ENCODE measurements at places on chromosomes 5 and 9.
A peak's percentile ranks its signal among the peaks of the same experiment; 100 is the strongest.

- DNase-seq: no peak
Measured at GRCh38 chr9:107739601-107740082, 250.1 kb upstream of the KLF4 start.

DNA sequence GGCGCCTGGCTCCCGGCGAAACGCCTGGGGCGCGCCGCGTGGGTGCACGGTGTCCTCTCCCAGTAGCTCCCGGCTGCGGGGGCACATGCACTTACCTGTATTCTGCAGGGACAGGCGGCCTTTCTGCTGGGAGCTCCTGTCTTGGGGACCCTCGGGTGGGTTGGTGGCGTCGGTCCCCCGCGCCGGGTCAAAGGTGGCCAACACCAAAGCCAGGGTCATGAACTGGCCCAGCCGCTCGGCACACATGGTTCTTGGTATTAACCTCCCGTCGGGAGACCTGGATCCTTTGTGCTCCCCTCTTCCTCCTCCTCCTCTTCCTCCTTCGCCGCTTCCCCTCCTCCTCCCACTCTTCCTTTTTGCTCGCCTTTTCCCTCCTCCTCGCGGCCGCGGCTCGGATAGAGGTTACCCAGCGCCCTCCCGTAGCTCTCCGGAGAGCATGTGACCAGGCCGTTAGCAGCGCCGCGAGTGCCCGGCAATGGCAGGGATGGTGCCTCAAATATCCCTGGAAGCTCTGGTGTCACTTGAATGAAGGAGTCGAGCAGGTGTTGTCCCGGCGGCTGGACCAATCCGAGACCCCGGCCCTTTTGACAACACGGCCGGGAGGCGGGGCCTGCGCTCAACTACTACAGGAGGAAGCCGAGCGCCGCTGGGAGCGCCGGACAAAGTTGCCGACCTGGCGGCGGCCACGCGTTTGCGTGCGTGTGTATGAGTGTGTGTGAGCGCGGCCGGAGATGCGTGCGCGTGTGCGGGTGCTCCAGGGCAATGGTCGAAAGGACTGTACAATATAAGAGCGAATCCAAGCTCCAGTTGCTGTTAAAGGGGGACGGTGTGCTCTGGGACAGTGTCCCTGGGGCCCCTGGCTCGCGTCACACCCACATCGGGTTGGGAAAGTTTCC, at the start of gene STC2:
STC2 (minus strand) TSS at position 467 of the 896 bp plus-strand sequence; CDS start at position 246, 221 bp downstream.
- no peak for DNase-seq

DNA sequence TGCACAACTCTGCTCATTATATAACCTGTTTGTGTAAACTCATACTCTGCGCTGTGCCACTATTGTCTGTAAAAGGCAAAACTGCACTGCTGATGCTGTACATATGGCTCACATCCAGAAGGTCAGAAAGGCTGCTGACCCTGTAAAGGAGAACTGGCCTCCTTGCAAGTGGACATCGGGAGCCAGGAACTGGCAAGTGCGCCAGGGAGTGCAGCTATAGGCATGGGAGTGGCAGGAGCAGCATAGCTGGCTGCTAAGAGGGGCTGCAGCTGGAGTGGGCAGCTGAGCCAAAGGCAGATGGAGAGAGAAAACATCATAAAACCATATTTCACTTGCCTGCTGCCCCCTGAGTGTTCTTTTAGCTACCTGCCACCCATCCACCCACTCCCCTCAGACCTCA, 2183.4 kb upstream of the ACO1 start:
- no peak for DNase-seq

GRCh38 chr5:160271396-160271795, 41.0 kb downstream of the CCNJL start:
- DNase-seq: no peak

DNA sequence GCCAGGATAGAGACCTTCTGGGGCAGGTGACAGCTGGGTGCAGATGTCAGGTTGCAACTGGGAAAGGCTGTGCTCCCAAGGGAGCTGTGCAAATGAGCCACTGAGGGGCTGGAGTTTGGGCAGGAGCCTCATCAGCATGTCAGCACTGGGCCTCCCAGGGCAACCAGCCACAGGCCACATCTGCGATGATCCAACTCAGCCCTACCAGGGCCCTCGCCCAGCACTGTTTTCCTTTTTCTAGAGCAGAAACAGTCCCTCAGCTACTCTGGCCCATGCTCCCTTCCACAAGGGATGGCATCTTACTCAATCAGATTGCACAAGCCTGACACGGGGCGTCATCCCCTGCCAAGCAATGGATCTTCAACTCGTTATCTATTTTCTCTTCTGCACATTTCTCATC, 24.8 kb downstream of the NIPAL4 start:
- DNase-seq: no peak

- no peak for DNase-seq
Measured at GRCh38 chr9:89606624-89607311, 2.0 kb downstream of the GADD45G start.

GRCh38 chr9:134427153-134427782, 101.0 kb downstream of the RXRA start:
- DNase-seq: no peak

GRCh38 chr5:148798786-148799185, 27.6 kb upstream of the ADRB2 start:
- DNase-seq: no peak

GRCh38 chr9:70229579-70229978, 29.2 kb upstream of the SMC5 start:
- peak; percentile 53 for DNase-seq

- no peak for DNase-seq
Measured at GRCh38 chr5:74935752-74936091, 69.5 kb upstream of the FAM169A start.

DNA sequence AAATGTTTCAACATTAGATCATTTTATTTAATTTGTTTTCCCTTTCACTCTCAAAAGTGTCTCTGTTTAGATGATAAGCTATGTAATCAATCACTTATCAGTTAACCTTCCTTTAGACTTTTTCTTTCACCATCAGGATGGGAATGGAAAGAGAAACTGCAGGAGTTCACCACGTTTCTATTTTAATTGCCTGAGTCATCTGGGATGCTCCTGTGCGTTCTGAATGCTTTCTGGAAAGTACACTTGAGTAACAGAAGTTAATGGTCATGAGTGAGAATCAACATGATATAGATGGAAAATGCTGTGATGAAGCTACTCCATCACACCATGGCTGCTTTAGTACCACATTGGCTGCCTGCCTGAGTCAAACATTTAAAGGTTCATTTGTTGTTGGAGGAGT, 783.3 kb upstream of the CDH9 start:
- DNase-seq: no peak

- DNase-seq: peak; percentile 36
Measured at GRCh38 chr5:42583322-42583721, 160.1 kb downstream of the GHR start.

GRCh38 chr5:16179936-16180788, 571 bp upstream of the MARCHF11 start:
- DNase-seq: no peak

- no peak for DNase-seq
Measured at GRCh38 chr5:82772281-82772680, 304.9 kb downstream of the TMEM167A start.

- no peak for DNase-seq
Measured at GRCh38 chr5:139460455-139460854, 2.1 kb downstream of the ECSCR start.

DNA sequence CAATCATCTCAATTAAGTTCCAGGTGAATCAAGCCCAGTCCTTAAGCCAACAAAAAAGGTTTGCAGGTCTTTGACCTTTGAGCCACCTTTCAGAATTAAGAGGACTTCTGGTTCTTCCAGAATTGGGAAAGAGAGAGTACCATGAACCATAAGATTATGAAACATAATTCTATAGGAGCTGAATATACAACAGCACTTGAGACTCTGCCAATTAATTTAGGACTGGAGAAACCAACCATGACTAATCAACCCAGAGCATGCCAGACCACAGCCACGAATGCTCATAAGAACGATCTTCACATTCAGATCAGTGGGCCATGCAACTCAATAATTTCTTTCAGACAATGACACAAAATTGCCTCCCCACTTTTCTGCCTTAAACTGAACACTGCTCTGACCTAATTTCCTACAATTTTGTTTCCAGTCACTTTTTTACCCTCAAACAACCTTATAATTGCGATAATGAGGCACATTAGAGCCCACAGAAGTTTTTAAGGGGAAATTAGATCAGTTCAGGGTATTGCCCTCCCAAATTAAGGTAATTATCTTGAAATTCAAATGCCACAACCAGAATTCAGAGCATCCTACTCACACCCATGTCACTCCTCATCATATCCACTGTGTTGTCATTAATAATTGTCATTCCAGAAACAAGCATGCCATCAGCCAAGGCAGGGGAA, 213.4 kb downstream of the ATPSCKMT start:
- DNase-seq: no peak

GRCh38 chr9:71629578-71630215, 138.6 kb downstream of the CEMIP2 start:
- DNase-seq: peak; percentile 2

DNA sequence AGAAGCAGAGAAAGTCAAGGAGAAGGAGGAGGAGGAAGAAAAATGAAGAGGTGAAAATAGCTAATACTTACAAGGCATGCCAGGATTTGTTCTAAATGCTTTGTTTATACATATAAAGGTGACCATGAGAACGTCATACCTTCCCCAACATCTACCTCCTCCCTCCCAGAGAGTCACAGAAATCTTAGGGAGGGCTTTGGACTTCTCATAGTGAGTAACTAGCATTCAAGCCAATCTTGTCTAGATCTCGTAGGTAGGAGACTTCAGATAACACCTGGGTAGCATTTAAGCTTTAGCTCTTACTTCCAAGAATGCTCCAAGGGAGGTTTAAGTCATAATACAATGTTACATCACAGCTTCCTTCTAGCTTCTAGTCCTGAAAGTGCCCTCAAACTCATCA, 36.5 kb upstream of the GPBP1 start:
- no peak for DNase-seq

DNA sequence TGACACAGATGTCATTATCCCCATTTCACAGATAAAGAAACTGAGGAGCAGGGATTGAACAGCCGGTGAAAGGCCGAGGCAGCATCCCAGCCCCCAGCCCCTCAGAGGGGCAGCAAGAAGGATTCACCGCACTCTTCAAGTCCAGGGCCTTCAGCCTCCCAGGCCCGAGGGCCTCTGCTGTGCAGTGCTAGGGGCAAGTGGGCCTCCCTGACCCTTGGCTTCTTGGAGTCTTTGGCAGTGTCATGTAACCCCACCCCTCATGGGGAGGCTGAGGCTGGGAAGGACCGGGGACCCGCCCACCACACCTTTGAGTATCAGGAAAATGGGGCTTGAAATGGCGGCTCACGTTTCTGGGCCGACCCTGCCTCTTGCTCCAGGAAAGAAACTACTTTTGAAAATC, 28.7 kb upstream of the RXRA start:
- no peak for DNase-seq

DNA sequence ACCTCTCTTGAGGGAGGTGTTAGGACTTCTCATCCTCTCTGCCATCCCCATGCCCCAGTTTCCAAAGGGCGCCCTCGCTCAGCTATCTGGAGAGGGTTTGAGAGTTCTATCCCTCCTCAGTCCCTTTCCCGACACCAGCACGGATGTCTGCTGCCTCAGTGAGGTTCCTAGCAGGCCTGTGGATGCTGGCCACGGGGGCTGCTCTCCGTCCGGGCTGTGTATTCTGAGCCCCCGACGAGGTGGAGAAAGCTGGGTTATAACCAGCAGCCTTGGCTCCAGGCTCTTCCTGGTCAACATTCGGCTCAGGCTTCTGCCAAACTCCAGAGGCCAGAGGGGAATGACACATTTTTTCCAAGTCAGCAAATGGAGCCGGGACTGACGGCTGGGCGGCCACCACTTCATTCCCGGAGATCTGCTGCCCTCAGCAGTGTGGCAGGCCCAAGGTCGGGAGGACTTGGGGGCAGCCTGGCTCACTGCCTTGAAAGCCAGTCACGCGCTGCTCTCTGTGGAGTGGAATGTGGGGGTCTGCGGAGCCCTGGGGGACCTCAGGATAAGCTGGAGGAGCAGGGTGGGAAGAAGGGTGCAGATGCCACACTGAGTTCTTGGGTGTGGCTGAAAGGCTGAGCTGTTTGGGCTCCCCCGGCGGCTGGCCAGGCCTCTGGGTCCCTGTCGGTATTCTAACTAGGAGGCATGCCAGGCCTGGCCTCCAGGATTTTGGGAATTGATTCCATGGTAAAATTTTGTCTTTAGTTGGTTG, 27.4 kb downstream of the PTPA start:
- DNase-seq: no peak

DNA sequence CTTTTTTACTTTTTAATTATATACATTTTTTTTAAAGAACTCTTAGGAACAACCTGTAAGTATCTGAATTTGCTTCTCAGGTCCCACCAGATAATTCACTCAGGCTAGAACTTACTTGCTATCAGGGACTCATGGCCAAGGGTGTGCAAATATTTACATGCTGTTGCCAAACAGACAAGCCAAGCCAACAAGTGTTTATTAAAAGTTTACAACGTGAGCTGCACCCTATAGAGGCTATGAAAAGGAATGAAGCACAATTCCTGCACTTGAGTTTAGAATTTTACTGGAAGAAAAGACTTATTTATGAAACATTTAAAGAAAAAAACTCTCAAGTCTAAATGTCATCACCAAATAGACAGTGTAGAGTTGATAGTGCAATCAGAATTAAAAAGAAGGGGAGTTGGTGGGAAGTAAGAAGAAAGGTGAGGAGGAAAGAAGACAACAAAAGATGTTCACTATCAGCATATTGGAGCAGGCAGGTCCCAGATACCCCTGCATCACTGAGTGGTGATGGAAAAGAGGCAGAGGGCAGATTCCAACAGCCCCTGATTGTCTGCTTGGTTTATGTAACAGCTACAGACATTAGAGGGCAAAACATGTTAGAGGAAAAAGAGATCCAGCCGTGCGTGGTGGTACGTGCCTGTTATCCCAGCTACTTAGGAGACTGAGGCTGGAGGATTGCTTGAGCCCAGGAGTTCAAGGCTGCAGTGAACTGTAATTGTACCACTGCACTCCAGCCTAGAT, 32.8 kb downstream of the SH3RF2 start:
- DNase-seq: no peak

GRCh38 chr9:22446950-22447617, 460 bp downstream of the DMRTA1 start:
- DNase-seq: no peak

- no peak for DNase-seq
Measured at GRCh38 chr5:38410304-38410990, 146.0 kb downstream of the LIFR start.

DNA sequence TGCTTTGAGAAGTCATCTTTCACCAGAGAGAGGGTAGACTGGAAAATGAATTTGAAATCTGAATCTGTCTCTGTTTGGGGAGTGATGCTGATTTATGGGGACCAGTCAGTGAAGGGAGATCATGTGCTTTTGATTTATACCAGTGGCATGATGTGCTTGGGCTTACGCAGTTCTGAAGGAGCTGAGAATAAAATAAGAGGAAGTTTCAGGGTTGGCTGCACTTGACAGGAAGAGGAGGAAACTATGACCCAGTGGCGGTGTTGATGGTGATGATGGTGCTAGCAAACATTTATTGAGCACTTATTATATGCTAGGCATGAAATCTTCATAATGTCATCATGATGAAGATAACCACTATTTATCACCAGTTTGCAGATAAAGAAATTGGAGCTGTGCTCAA, 136.4 kb upstream of the GLRA1 start:
- no peak for DNase-seq

- no peak for DNase-seq
Measured at GRCh38 chr5:36590513-36591286, 15.7 kb upstream of the SLC1A3 start.

- no peak for DNase-seq
Measured at GRCh38 chr5:78627766-78628165, 20.8 kb downstream of the LHFPL2 start.

GRCh38 chr5:30131-30530, 61.8 kb upstream of the PLEKHG4B start:
- DNase-seq: no peak

GRCh38 chr5:23445573-23445972, 61.8 kb upstream of the PRDM9 start:
- DNase-seq: no peak
